ENCODE measurements at places on chromosomes 5 and 9.

DNA sequence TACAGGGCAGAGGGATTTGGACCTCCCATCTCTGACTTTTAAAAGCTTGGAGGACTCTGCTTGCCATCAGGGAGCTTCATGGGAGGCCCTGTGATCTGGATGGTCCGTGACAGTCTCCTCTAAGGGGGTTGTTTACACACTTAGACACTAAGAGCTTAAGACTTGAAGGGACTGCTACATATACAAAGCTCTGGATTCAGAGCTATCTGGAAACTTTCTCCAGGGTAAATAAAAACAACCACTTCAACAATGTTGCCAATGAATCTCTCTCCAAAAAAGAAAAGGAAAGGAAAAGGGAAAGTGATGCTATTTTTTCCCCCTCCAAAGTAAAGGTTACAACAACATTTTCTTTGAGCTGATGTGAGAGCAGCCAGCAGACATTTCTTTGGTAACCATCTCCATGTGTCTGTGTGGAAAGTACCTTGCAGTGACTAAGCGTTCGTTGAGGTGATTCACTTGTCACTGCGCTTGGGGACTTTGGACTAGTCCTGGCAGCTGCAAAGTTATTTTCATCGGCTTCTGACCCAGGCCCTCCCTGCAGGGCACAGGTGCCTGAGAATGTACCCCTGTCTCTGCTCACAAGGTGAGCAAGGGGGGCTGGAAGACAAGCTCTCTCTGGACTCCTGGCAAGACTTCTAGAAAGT lies 262.1 kb upstream of the KLF4 start:
- no peak for DNase-seq

GRCh38 chr5:41843456-41844370 lies 26.5 kb downstream of the OXCT1 start:
- DNase-seq, result peak; percentile 67

DNA sequence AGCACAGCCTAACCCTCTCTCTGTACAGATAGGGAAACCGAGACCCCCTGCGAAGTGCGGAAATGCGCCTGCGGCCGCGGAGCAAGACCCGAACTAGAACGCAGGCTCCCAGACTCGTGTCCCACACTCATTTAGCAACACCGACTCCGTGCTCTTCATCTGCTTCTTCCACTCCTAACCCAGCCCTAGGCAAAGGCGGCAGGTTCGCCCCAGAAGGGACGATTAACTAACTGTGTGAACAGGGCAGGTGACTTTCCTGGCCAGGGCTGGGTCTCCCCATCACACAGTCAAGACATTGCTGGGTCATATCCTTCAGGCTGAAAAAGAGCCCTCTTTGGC lies 903 bp downstream of the CDX1 start:
- no peak for DNase-seq

GRCh38 chr9:79012561-79012960 lies 559.2 kb upstream of the TLE4 start:
- no peak for DNase-seq

DNA sequence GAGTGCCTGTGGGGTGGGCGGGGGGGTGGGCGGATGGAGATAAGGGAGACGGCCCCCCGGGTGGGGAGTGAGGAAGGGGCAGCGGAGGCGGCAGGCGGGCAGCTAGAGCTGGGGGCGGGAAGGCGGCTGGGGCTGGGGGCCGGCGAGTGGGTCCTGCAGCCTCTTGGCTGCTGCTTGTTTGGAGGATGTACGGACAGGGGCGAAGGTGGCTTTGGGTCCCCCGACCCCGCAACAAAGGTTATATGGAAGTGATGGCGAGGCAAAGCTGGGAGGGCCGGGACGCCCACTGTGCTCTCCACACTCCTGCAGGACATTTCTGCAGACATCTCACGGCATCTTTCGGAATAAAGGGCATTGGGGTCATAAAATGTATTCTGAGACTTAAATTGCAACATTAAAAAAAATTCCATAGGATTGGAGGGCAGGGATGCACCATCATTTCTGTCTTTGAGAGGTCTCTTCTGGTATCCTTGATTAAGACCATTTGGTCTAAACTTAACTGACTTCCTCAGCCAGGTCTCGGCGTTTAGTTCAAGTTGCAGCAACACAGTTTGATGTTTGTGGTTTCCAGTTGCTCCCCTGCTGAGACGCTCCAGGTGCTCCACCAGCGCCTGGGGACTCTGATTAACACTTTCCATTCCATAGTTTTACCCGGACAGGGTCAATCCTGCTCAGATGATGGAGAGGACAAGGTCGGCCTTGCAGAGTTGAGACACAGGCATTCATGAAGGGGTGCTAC lies 101.6 kb upstream of the SSBP2 start:
- peak; percentile 84 for DNase-seq

GRCh38 chr9:137631345-137632229 lies 12.8 kb downstream of the EHMT1 start:
- DNase-seq, result no peak

DNA sequence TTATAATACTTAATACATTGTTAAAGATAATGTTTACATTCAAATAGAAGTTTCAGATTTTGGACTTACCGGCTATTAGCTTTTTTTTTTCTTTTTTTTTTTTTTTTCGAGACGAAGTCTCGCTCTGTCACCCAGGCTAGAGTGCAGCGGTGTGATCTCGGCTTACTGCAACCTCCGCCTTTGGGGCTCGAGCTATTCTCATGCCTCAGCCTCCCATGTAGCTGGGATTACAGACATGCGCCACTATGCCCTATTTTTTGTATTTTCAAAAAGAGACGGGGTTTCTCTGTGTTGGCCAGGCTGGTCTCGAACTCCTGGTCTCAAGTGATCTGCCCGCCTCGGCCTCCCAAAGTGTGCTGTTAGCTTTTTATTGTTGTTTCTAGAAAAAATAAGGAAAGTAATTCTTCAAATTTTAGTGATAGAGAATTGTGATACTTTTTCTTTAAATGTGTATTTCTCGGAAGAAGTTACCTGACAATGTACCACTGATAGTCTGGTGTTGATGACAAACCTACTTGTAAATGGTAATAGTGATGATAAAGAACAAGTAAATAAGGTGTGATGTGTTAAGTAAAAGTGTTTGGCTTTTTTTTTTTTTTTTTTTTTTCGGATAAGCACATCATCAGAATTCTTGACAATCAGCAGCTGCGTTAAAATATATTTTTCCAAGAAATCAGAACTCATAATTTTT lies 2.7 kb downstream of the CDC42SE2 start:
- no peak for DNase-seq

GRCh38 chr5:74895906-74896305 lies 29.7 kb upstream of the FAM169A start:
- DNase-seq, result no peak

DNA sequence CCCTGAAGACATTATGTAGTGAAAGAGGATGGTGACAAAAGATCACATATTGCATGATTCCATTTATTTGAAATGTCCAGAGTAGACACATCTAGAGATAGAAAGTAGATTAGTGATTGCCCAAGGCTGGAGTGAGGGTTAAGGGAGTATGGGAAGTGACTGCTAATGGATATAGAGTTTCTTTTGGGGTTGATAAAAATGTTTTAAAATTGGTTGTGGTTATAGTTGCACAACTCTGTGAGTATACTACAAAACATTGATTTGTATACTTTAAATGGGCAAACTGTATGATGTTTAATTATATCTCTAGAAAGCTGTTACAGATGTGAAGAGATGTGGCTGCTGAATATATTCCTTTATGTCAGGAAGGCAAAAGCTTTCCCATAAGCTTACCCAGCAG lies 202.8 kb downstream of the CCDC171 start:
- DNase-seq, result no peak

DNA sequence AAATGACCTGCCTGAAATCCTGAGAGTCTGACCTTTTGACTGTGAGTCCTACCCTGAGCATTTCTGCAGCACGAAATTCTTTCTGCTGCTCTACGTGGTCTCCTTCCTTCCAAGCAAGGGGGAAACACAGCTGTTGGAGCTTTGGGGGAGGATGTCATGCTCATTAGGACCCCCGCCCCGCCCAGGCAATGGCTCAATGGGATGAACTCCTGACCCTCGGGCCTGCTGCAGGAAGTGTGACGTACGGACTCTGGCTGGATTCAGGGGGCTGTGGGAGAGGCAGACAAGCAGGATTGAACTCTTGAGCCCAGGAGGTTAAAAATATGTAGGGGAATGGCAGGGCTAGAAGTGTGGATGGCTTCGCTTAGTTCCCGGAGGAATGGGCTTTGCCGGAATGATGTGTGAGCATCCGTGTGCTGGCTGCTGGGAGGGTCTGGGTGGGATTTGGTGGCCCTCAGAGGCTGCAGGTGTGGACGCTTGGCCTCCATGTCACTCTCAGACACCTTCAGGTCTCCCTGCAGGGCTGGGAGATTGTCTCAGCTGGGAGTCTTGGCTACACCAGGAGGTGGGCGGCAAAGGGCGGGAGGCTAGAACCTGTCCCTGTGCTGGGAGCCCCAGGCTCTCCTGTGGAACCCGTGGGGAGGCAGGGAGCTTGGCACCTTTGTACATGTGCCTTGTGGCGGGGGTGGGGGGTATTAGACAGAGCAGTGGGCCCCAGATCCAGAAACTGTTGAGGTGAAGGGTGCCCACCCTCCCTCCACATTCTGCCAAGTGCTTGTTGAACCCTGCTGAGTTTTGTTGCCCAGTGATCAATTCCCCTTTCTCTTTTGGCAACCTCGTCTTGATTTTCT lies 26.3 kb downstream of the STC2 start:
- no peak for DNase-seq

GRCh38 chr5:59445741-59446140 lies 447.8 kb downstream of the PDE4D start:
- DNase-seq, result no peak

DNA sequence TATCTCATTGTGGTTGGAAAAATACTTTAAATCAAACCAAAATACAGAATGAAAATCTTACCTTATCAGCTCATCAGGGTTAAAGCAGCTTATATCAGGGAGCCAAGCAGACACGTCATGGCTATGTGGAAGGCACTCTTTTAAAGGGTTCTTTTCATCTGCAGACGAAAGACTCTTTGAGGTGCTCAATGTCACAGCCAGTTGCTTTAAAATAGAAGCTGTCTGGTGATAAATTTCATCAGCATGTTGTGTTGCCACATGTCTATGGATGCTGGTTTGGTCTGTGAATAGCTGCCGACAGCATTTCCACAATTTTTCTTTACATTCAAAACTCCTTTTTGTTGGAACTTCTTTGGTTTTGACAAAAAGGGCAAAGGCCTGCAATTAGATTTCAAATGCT lies 7.5 kb downstream of the TSTD2 start:
- no peak for DNase-seq

DNA sequence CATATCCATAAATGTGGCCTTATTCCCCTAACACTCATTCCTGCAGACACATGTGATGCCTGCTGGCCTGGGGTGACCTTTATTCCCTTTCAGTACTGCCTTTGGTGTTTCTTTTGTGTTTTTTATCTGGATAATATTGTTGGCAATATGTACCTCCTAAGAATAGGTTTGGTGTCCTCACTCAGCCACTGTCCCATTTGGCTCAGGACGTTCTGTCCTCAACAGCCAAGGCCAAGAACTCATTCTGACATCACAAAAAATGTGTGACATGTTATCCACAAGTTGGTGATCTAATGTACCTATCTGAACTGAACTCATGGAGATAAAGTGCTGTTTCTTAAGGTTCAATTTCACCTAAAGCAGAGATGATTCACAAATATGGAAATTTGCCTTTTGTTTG lies 142.9 kb upstream of the GRAMD2B start:
- no peak for DNase-seq

DNA sequence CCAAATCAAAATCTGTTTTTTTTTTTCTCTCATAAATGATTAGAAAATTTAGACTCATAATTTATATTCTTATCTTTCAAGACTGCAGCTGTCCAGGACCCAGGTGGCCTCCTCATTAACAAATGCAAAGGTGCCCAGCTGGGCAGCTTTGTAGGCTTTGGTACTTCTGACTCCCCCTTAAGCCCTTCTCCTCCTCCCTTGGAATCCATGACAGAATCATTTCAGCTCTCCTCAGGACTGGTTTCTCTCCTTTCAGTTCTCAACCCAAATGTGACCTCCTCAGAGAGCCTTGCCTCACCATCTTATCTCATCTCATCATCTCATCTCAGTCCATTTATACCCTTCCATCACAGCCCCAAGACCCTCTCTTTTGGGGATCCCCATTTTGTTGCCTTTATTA lies 221.7 kb downstream of the KIAA0825 start:
- no peak for DNase-seq

- DNase-seq, result no peak
Measured at GRCh38 chr5:143582176-143582575, 178.7 kb upstream of the NR3C1 start.

GRCh38 chr9:104820336-104820735 lies 56.4 kb downstream of the NIPSNAP3B start:
- DNase-seq, result no peak

- DNase-seq, result no peak
Measured at GRCh38 chr9:129275626-129276247, 97.7 kb upstream of the IER5L start.

- no peak for DNase-seq
Measured at GRCh38 chr9:116409129-116409528, 255.5 kb downstream of the PAPPA start.

- DNase-seq, result no peak
Measured at GRCh38 chr5:154794525-154795234, 39.5 kb downstream of the LARP1 start.

- peak; percentile 48 for DNase-seq
Measured at GRCh38 chr9:87445646-87446045, 52.0 kb upstream of the DAPK1 start.

- DNase-seq, result no peak
Measured at GRCh38 chr5:39440192-39440957, 15.6 kb upstream of the DAB2 start.

DNA sequence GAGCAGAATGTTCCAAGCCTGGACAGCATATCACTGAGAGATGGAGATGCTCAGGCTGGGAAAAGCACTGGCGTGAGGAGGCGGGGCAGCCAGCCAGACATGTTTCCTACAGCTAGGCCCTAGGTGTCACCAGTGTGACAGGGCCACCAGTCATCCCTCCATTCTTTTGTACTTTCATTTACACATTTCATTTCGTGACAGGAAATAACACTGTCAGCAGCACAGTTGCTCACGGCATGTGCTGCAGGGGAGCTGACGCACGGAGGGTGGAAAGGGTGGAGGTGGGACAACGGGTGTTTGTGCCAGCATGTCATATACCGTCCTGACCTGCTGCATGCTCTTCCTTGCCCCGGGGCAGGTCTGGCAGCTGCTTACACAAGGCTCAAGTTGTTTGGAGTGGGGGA lies 14.8 kb upstream of the CEMIP2 start:
- DNase-seq, result no peak

- DNase-seq, result no peak
Measured at GRCh38 chr9:8857926-8858595, 1058.5 kb upstream of the DMAC1 start.

GRCh38 chr5:78799266-78800017 lies 150.9 kb upstream of the LHFPL2 start:
- DNase-seq, result no peak

DNA sequence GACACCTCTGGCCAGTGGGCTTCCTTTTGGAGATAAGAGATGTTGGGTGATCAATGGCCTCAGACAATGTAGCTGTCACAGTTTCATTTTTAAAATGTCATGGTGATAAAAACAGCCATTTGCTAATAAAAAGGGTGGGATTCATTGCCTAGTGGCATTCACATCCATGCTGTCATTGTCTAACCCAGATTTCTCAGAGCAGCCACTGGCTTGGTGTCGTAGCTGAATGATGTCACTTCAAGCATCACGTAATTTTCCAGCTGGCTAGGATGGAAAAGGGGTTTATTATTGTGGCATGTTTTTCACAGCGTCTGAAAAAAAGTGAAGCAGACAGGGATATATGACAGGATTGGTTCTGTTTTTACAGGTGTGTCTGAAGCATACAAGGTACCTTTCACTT lies 184.7 kb downstream of the AOPEP start:
- no peak for DNase-seq

- no peak for DNase-seq
Measured at GRCh38 chr5:110371011-110371724, 355.3 kb downstream of the TMEM232 start.
